HFFc6 (cell line): ENCODE measurements at places on chromosomes 1 and 21.
A peak's percentile ranks its signal among the peaks of the same experiment; 100 is the strongest.

DNA sequence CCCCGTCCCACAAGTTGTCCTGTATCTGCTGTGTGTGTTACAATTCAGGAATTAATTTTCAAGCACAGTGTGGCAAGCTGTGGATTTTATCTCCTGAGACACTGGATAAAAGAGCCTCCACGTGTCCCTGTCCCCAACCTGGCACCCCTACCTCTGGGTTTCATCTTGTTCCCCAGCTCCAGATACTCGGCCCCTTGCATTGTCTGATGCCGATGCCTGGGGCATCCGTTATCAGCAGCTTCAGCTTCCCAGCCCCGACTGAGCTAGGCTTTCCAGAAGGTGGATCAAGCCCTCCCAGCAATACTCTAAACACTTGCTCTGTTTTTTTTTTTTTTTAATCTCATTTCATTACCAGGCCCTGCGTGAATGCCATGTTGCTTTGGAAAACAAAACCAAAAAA lies 159.4 kb downstream of the PLXNA2 start:
- DNase-seq = no peak

- DNase-seq = peak; percentile 21
Observed at GRCh38 chr1:235329139-235329902, 951 bp downstream of the GGPS1 start.

GRCh38 chr1:230174471-230175162 lies 107.6 kb downstream of the GALNT2 start:
- DNase-seq = no peak

DNA sequence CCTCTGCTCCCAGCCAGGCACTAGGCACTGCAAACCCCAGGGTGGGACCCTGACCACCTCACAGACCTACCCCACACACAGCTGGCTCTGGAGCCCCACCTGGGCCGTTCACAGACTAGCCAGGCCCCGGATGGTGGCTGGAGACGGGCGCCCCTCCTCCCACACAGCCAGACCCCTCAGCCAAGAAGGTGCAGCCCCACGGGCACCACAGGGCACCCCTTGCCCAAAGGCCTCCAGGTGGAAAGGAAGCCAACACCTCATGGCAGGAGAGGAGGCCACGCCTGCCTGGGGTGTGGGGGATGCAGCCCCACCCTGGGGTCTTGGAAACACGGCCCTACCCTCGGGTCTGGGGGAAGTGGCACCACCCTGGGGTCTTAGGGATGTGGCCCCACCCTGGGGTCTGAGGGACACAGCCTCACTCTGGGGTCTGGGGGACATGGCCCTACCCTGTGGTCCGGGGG lies 44.6 kb downstream of the WNT9A start:
- DNase-seq = no peak

- DNase-seq = no peak
Observed at GRCh38 chr1:80008934-80009333, 1002.4 kb upstream of the ADGRL4 start.

GRCh38 chr1:13543451-13544220 lies 29.8 kb upstream of the LRRC38 start:
- DNase-seq = no peak

DNA sequence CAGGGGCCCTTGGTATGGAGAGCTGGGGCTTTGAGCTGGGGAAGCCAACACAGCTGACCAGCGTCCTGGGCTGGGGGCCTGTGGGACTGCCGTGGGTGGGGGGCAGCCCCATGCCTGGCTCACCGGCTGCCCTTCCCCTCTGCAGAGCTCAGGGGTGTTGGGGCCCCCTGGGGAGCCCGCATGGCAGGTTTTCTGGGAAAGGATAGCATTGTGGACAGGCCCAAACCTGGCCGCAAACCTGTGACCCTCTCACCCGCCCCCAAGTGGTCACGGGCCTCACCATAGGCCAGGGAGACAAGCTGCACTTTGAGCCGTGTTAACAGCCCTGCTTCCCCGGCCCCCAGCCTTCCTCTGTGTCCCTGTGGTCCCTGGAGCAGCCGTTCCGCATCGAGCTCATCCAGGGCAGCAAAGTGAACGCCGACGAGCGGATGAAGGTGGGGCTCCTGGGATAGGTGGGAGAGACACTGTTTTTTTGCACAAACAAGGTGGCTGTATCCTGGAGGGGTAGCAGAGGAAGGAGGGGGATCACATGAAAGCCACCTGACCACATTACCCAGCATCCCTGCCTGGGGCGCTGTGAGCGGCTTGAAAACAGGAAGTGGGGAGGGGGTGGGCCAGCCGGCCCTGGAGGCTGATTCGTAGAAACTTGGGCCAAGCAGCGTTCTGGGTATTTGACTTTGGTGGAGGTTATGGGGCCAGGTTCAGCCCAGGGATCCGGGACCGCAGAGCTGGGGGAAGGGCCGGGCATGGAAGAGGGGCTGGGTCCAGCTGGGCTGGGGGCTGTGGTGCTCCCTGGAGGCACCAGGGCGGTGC lies 65.9 kb downstream of the PIK3CD start:
- DNase-seq = no peak

DNA sequence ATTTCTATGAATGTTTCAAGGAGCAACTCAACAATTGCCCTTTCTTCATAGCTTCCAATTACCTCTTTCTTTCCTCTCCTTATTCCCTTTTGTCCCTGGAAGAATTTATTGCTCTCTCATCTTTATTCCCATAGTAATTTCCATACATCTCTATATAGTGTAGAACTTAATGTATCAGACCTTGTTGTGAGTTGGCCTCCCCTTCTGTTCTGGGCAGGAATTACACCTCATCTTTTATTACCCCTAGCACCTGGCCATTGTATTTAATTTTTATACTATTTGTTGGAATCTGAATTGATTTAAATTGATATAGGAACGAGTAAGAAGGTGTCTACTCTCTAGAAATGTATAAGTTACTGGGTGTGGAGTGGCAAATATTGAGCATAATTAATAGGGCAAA lies 114.5 kb downstream of the CACHD1 start:
- no peak for DNase-seq

DNA sequence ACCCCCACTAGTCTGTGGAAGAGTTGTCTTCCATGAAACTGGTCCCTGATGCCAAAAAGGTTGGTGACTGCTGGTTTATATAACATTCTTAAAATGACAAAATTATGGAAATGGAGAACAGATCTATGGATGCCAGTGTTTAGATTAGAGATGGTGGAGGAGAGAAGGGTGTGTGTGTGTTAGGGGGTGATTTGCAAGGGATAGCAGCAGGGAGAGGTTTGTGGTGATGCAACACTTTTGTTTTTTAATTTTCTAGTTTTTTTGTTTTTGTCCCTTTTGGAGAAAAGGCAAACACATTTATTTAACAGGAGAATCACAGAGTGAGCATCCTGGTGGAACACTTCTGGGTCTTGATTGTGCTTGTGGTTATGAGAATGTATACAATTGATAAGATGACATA lies 143.8 kb downstream of the RPS6KC1 start:
- DNase-seq = no peak
